Bronchus fibroblast of lung (primary cell): ENCODE measurements at places on chromosomes 2 and 18. TPM values are rescaled to one million over a fixed set of nuclear protein-coding genes. Genes with fewer than 3 reads are reported as not detected.

OSR1 gene
- 19.8 and 22.9 TPM in 2 replicates for total RNA-seq

KANSL3 gene
- total RNA-seq = 20.2 and 20.7 TPM in 2 replicates

MALL gene
- total RNA-seq = 6.7 and 9.8 TPM in 2 replicates

NLRC4 gene
- not detected in 2 replicates for total RNA-seq

PRADC1 gene
- total RNA-seq = 34.5 and 46.2 TPM in 2 replicates

CRYGD gene
- not detected in 2 replicates for total RNA-seq

MAPRE3 gene
- 1.3 and 1.8 TPM in 2 replicates for total RNA-seq

GAL3ST2 gene
- not detected in 2 replicates for total RNA-seq

PDE6D gene
- 43.0 and 43.3 TPM in 2 replicates for total RNA-seq

PAPOLG gene
- 6.1 and 9.6 TPM in 2 replicates for total RNA-seq

NEU4 gene
- total RNA-seq = not detected in 2 replicates
